Spleen (tissue), 13 donors: ENCODE measurements at places on chromosomes 5 and 9. TPM values are rescaled to one million over a fixed set of nuclear protein-coding genes. Genes with fewer than 3 reads are reported as not detected.

GRCh38 chr5:76473661-76474060 is 70.6 kb downstream of the IQGAP2 start:
- H3K36me3 ChIP-seq, result no peaks in the 10 kb centered on the region
- peaks cover 46% of the 10 kb centered on the region for H3K4me1 ChIP-seq
- no peak for DNase-seq
- peak overlapping the region; percentile 2 for H3K27ac ChIP-seq
- H3K4me3 ChIP-seq, result no peak overlapping the region

- H3K27me3 ChIP-seq, result no peaks in the 10 kb centered on the region
- H3K4me3 ChIP-seq, result no peak overlapping the region
- H3K36me3 ChIP-seq, result no peaks in the 10 kb centered on the region
- DNase-seq, result peak; percentile 93
- peaks cover 45% of the 10 kb centered on the region for H3K4me1 ChIP-seq
- H3K27ac ChIP-seq, result peak overlapping the region; percentile 89
Measured at GRCh38 chr9:136564379-136564988, 18.6 kb upstream of the NOTCH1 start.

DNA sequence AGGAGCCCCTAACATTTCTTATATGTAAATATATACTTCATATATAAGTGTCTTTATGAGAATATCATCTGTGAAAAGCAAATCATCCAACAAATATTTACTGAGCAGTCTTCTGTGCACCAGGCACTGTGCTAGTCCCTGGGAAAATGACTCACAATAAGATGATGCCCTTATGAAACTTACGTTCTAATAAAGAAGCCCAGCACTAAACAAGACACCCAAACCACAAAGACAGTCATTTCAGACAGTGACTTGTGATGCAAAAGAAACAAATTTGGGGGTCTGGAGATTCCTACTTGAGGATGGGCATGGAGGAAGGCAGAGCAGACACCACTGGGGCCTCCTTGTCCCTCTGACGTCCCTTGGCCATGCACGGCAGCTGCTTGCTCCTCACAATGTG is 30.6 kb upstream of the PPP1R2B start:
- no peak overlapping the region for H3K4me3 ChIP-seq
- no peaks in the 10 kb centered on the region for H3K27me3 ChIP-seq
- no peak overlapping the region for H3K27ac ChIP-seq
- DNase-seq, result no peak

DNA sequence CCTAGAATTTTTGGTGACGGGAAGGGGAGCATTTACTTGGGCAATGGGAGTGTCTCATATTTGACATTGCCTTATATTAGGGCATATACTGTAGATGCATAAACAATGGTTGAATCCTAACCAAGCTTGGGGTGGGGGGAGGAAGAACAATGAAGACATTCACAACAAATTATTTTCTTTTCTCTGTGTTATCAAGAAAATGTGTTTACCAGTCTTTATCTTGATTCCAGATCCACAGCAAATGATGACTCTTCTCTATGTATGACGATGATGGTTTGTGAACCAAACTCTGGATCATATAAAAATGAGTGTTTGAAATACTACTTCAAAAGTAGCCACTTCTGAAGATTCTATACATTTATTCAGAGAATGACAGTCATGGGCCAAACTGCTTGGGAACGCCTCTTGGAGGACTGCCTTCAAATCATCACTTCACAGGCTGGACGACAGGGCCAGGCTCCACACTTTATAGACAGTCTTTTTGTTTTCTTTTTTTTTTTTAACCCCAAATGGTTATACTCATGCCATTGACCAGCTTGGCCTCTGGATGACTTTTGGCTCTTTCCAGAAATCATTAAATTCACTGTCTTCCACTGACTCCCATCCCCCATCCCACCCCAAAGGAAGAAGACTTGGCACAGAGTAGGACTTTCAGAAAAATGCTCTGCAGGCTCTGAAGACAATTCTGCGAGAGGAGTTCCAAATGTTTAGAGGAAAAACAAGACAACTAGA is 123.8 kb upstream of the LIFR start:
- no peak overlapping the region for H3K4me3 ChIP-seq
- DNase-seq, result no peak
- no peaks in the 10 kb centered on the region for H3K4me1 ChIP-seq
- H3K27ac ChIP-seq, result no peak overlapping the region

GRCh38 chr5:159377653-159378052 is 47.4 kb upstream of the IL12B start:
- H3K36me3 ChIP-seq, result no peaks in the 10 kb centered on the region
- H3K4me3 ChIP-seq, result no peak overlapping the region
- H3K27me3 ChIP-seq, result no peaks in the 10 kb centered on the region
- H3K27ac ChIP-seq, result no peak overlapping the region
- DNase-seq, result no peak

- peaks cover 33% of the 10 kb centered on the region for H3K4me1 ChIP-seq
- no peaks in the 10 kb centered on the region for H3K27me3 ChIP-seq
- H3K36me3 ChIP-seq, result no peaks in the 10 kb centered on the region
Measured at GRCh38 chr9:93574900-93575795, 1.2 kb upstream of the PHF2 start.

- H3K4me1 ChIP-seq, result no peaks in the 10 kb centered on the region
- DNase-seq, result no peak
- H3K4me3 ChIP-seq, result no peak overlapping the region
- H3K36me3 ChIP-seq, result no peaks in the 10 kb centered on the region
- no peak overlapping the region for H3K27ac ChIP-seq
Measured at GRCh38 chr5:88518131-88519016, 249.7 kb upstream of the TMEM161B start.

The GARIN3 gene
- total RNA-seq, result not detected

DNA sequence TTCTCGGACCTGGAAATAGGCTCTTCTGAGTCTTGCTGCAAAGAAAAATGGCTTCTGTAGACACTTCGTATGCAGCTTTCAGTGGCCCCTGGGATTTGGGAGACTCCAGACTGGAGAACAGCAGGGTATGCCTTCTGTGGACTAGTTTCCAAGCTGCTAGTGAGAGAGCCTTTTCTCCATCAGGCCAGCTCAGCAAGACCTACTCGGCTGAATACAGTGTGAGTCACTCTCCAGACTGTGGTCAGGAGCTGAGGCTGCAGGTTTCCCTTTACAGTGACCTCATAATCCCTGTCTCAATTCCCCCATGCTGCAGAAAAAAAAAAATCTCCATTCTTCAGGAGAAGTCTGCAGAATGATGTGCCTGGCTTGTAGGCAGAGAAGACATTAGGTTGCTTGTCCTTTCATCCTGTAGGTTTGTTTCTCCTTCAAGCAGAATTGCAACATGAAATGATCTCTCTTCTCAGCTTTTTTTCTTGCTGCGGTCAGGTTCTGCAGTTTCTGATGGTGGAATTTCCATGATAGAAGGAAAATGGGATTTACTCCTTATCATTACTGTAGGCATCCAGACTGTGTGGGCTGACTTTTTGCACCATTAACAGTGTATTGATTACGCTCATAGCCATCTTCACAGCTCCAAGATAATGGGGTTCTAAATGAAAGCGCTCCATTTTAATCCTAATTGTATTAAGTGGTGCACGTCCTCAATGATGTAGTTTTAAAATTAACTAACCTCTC is 78.3 kb upstream of the TNFSF8 start:
- no peaks in the 10 kb centered on the region for H3K27me3 ChIP-seq
- H3K27ac ChIP-seq, result no peak overlapping the region
- H3K4me1 ChIP-seq, result no peaks in the 10 kb centered on the region
- DNase-seq, result no peak
- H3K36me3 ChIP-seq, result no peaks in the 10 kb centered on the region
- no peak overlapping the region for H3K4me3 ChIP-seq

The KIF4B gene
- 0.26 TPM for total RNA-seq

GRCh38 chr9:86836797-86837196 is 110.5 kb downstream of the GAS1 start:
- no peaks in the 10 kb centered on the region for H3K27me3 ChIP-seq
- H3K4me3 ChIP-seq, result no peak overlapping the region
- no peak overlapping the region for H3K27ac ChIP-seq

- H3K4me3 ChIP-seq, result no peak overlapping the region
- no peaks in the 10 kb centered on the region for H3K27me3 ChIP-seq
- H3K4me1 ChIP-seq, result peaks cover 13% of the 10 kb centered on the region
Measured at GRCh38 chr5:94796586-94796985, 178.1 kb downstream of the SLF1 start.

- H3K4me1 ChIP-seq, result peaks cover 34% of the 10 kb centered on the region
- no peaks in the 10 kb centered on the region for H3K36me3 ChIP-seq
- DNase-seq, result no peak
Measured at GRCh38 chr5:95070866-95071265, 214.0 kb downstream of the MCTP1 start.

DNA sequence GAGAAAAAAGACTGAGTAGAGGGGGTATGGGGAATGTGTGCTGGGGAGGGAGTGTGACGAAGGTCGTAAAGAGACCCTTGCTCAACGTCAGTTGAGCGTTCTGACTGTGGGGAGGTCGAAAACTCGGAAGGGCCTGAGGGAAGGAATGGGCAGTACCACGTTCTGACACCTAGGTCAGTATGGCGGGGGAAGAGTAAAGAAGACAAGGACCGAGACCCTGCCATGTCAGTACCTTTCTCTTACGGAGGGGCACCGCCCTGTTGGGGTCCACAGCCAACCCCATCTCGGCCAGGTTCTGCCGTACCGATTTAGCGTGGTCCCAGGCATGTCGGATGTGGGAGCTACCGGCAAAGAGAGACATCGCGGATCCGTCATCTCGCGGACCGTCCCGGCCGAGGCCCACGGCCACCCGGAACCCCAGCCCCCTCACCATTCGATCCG is 375 bp downstream of the NOP16 start:
- H3K4me1 ChIP-seq, result peaks cover 45% of the 10 kb centered on the region
- peak overlapping the region; percentile 97 for H3K27ac ChIP-seq
- peak overlapping the region; percentile 89 for H3K4me3 ChIP-seq
- no peaks in the 10 kb centered on the region for H3K27me3 ChIP-seq
- H3K36me3 ChIP-seq, result no peaks in the 10 kb centered on the region
- DNase-seq, result no peak

DNA sequence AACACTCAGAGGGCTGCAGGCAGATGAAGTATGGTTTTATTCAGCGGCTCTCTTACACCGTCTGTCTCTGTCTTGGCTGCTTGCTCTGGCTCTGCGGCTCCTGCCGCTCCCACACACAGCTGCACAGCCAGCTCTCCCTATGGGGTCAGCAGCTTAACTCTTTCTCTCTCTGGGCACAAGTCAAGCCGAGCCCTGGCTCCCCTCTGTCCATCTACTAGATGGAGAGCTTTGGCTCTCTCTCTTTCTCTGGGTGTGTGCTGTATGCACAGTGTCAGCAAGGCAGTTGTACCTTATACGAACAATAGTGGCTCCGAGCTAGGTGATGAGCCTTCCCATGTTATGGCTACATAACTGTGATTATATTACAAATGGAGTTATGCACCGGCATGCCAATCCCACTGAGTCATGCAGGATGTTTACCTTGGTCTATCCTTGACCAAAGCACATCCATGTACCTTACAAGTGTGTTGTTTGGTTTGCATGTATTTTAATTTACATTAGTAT is 19.3 kb upstream of the PPP2CA start:
- no peaks in the 10 kb centered on the region for H3K36me3 ChIP-seq
- no peak overlapping the region for H3K4me3 ChIP-seq

- H3K4me1 ChIP-seq, result peaks cover 4% of the 10 kb centered on the region
- DNase-seq, result no peak
- H3K27me3 ChIP-seq, result no peaks in the 10 kb centered on the region
- H3K4me3 ChIP-seq, result no peak overlapping the region
- no peaks in the 10 kb centered on the region for H3K36me3 ChIP-seq
- no peak overlapping the region for H3K27ac ChIP-seq
Measured at GRCh38 chr5:59709846-59710245, 183.7 kb downstream of the PDE4D start.

DNA sequence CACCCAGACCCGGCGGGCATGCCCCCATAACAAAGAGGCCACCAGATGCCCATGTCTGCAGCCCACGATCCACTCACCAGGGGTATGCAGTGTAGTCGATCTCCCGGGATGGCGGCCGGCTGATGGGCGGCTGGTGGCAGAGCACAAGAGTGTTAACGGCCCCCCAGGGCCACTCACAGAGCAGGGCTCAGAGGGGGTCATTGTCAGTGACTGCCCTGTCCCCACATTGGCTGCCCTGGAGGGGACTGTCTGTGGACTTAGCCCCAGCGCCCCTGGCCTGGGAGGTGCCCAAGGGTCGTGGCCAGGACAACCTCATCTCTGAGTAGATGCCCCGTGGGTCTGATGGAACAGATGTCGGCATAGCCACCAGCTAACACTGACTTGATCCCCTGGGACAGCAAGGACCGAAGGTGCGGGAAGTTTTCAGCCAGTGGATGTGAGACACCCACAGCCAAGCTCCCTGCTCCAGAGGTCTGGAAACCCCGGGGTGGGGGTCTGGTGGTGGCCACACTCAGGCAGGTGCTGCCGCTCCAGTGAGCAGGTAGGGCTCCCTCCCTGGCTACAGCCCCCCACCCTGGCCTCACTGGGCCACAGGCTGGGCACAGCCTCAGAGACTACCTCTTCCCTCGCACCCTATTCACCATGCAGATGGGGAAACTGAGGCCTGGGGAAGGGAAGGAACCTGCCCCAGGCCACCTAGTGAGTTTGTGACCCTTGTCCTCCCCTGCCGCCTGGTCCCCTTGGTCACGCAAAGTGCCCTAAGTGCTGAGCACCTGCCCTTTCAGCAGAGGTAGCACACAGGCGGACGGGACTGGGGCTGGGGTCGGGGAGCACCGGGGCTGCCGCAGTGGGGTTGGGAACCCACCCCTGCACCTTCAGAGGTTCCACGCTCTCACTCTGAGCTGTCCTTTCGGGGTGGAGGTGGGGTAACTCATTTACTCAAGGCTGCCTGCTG is 38.1 kb upstream of the SARDH start:
- H3K4me3 ChIP-seq, result no peak overlapping the region
- no peak overlapping the region for H3K27ac ChIP-seq
- H3K4me1 ChIP-seq, result no peaks in the 10 kb centered on the region
- H3K27me3 ChIP-seq, result no peaks in the 10 kb centered on the region
- peak; percentile 71 for DNase-seq

DNA sequence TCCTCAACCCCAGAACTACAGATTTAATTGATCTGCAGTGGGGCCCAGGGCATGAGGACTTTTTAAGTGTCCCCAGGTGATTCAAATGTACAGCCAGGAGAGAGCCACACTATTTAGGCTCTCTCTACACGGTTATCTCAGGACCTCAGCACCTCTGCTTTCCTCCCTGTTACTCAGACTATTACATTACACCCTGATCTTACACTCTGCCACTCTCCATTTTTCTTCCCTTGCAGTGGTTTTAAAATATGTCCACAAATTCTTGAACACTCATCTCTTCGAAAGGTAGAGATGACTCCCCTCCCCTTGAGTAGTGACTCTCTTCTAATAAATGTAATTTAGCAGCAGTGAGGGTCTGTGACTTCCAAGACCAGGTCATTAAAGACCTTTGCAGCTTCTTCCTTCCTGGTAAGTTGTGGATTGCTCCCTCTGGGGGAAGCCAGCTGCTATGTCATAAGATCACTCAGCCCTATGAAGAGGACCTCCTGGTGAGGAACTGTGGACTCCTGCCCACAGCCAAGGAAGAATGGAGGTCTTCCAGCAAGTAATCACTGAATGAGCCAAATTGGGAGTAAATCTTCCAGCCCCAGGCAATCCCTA is 87.5 kb upstream of the SSBP2 start:
- H3K27me3 ChIP-seq, result no peaks in the 10 kb centered on the region
- no peaks in the 10 kb centered on the region for H3K4me1 ChIP-seq
- no peak overlapping the region for H3K27ac ChIP-seq
- DNase-seq, result no peak
